Transverse colon (tissue), 4 donors: ENCODE measurements at places on chromosomes 3 and 15. TPM values are rescaled to one million over a fixed set of nuclear protein-coding genes. Genes with fewer than 3 reads are reported as not detected.

GRCh38 chr3:174192471-174192870, 666.7 kb upstream of the NAALADL2 start:
- DNase-seq, result no peak

GRCh38 chr15:76346669-76347481, 10.3 kb downstream of the ISL2 start:
- peak; percentile 38 for DNase-seq

DNA sequence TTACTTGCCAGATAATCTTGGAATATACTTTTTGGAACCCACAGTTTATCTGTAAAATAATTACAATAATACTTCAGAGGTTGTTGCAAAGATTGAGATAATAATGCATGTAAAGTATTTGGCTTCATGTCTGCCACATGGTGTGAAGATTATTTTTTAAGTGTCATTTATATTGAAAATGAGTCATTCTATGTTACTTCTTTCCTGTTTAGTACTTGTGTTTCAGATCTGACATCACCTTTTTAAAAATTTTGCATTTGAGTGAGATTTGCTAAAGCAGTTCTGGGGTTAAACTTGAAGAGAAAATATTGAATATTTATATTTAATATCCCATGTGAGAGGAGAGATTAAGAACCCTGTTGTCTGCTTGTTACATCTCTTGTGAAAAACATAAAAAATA, 31.2 kb downstream of the IQGAP1 start:
- DNase-seq, result no peak

GRCh38 chr3:134711284-134711683, 60.5 kb upstream of the KY start:
- no peak for DNase-seq

- DNase-seq, result no peak
Observed at GRCh38 chr3:148737104-148737530, 39.4 kb downstream of the AGTR1 start.

GRCh38 chr3:134338516-134339261, 35.6 kb downstream of the AMOTL2 start:
- DNase-seq, result no peak

DNA sequence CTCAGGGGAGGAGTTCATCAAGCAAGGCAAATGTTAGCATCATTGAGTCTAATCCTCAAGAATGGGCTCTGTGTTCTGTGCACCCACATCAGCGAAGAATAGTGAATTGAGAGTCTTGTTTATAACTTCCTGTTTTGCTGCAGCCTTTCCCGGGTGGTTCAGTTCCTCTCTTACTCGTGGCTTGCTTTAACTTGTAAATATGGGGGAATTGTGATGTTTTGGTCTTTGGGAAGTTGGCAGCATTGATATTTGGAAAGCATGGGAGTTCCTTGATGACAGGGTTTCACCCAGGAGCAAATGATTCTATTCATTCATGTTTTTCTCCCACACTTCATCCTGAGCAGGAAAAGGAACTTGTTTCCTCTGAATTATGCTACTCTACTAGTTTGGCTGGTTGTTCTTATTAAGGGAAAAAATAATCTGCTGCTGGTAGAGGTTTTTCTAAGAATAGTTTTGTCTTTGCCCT, 40.4 kb downstream of the GPD1L start:
- DNase-seq, result no peak

DNA sequence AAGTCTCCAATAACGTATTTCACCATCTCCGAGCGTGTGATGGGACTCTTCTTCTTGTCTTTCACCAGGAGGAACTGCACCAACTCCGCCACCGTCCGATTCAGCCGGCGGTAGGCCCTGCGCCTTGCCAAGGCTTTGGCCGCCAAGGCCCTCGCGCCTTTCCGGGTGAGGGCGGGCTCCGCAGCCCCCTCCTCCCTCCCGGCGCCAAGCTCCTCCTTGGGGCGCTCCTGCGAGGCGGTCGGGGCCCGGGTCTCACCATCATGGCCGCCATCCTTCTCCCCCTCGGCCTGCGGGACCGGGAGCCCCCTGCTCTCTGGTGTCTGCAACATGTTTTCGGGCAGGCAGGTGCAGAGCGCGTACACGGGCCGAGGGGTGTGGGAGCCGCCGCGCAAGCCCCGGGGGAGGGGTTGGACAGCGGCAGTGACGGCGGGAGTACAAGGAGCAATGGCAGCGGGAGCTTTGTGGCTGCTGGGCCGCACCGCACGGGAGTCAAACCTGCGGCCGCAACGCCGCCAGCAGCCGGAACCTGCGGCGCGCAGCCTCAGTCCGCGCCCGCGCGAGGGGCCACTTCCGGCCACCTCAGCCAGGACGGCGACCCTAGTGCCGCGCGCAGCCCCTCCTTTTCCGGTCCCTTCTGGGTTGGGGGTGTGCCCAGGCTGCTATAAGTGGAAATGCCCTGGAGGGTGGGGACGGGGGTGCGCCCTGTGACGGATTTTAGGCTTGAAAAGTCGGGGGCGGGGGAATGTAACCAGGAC, at the start of gene MAGEF1:
Gene MAGEF1, minus strand, starts transcription at position 572 of the 755 bp plus-strand sequence. Its CDS starts 243 bp downstream, at position 329.
- DNase-seq, result peak; percentile 85

DNA sequence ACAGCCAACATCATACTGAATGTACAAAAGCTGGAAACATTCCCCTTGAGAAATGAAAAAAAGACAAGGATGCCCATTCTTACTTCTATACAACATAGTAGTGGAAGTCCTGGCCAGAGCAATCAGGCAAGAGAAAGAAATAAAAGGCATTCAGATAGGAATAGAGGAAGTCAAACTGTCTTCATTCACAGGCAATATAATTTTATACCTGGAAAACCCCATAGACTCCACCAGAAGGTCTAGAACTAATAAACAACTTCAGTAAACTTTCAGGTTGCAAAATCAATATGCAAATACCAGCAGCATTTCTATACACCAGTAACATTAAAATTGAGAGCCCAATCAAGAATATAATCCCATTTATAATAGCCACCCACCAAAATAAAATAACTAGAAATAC, 27.1 kb upstream of the THSD4 start:
- no peak for DNase-seq

DNA sequence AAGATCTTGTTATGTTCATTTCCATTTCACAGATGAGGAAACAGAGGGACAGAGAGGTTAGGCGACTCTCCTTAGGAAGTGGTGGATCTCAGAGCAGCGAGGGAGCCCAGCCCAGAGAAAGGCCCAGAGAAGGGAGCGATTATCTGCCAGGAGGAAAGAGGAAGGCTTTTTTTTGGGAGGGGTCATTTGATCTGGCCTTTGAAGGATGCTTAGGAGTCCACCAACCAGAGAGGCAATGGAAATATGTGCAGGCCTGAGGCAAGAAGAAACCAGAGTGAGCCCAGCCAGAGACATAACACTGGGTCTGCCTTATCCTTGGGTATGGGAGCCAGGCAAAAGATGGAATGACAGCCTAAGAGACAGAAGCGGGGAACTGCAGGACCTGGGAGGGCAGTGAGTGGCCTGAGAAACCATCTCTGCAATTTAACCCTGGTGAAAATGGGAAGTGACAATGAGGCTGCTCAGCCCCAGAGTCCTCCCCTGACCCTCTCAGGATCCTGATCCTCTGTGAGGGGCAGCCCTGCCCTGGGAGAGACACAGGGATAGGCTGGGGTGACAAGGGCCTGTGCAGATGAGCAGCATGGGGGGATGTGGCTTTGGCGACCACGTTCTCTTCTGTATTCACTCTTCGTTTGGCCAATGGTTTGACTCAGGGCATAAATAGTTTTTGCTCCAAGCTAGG, 163.2 kb downstream of the WNT7A start:
- DNase-seq, result no peak

- DNase-seq, result no peak
Observed at GRCh38 chr3:71309342-71309741, 274.2 kb downstream of the FOXP1 start.

DNA sequence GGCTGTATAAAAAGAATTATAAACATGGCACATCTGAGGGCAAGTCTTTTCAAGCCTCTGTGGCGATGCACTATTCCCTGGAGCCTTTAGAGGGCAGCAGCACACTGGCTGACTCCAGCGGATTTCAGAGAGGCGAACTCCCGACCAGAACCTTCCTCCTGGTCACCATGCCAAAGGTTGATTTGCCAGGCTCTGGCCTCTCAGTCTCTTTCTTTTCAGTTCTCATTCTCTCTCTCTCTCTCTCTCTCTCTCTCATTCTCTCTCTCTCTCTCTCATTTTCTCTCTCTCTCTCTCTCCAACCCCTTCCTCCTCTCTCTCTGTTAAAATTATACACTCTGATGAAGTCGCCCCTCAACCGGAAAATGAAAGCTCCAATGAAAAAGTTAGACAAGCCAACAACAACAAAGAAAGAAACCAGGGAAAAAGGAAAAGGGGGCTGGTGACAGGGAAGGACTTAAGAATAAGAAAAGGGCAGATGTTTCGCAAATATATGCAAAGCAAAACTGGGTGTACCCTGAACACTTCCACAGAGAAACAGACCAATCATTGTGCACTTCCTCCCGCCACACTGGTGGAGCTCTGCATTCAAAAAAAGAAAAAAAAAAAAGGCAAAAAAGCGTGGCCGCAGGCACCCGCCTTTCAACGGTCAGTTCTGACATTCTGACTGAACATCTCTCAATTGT, 90.2 kb downstream of the TIGIT start:
- peak; percentile 77 for DNase-seq

GRCh38 chr15:35696767-35697231, 150.8 kb upstream of the DPH6 start:
- DNase-seq, result no peak

DNA sequence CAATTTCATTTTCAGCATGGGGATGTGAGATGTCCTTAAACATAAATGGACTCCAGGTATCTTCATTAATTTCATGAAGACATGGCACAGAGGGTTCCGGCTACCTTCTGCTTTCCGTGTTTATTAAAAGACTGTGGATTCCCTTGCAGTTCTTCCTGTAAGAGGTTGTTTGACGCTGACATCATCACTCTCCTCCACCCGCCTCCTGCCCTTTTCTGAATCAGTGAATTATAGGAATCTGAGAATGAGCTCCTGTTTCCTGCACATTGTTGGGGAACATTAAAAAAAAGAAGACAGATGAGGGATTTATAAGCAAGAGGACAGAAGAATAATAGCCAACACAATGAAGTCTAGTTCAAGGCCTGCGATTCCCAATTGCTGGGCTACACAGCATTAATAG, 191.3 kb downstream of the LPP start:
- no peak for DNase-seq

- no peak for DNase-seq
Observed at GRCh38 chr15:39025881-39026280, 461.3 kb upstream of the RASGRP1 start.

DNA sequence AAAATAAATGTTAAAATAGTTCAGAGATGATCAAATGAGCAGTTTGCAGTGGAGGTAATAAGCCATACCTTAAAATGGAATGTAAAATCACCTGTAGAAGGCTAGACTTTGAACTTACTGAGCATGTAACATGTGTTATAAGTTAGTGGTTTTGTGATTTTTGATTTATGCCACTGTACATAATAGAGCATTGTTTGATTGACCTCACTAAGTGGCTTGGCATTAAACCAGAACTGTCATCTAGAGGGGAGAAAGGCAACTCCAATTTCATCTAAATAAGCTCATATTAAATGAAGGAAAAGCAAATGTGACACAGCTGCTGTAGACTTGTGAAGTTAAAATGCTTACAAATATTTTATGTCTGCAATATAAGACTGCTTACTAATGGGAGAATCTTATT, 387.9 kb downstream of the ZIC1 start:
- no peak for DNase-seq

GRCh38 chr15:44193651-44194322, 1.3 kb downstream of the FRMD5 start:
- DNase-seq, result no peak

DNA sequence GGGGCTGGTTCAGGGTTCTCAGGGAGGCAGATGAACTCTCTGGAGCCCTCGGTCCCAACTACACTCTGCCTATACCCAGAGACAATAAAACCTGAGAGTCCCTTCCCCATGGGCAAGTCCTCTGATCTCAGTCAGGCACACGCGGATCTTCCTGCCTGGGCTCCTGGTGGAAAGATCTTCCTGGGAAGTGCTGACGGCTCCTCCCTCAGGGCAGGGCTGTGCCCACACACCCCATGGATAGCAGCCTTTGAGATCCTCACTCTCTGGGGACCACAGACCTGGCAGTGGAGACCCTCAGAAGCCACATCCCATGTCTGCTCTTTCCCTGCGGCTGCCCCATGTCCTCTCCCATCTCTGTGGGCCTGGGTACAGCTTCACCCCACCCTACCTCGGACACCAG, 10.4 kb downstream of the SH2D7 start:
- peak; percentile 6 for DNase-seq

DNA sequence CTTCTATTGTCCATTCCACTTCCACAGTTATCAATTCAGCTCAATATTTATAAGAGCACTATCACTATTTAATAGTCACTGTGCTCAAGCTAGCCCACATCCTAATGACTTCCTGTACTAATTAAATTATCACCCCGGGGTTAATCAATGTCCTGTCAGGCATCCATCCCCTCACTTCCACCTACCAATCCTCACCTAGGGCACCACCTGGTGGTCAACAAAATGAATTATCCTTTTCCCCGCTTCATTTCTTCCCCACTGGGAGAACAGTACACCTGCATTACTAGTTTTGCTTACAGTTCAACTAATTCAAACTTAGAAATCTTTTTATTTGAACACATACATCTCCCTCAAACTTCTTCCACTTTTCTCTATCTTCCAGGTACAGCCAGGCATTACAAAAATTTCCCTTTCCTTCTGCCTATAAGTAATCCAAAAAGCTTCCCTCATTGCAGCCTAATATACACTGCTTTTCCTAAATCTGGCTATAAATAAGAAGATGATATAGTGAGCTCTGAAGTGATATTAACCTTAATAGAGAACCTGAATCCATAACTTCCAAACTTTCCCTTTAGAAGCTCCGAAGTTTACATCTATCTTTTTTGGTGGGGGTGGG, 68.5 kb downstream of the TMCC1 start:
- DNase-seq, result peak; percentile 31

- no peak for DNase-seq
Observed at GRCh38 chr3:68878322-68878721, 54.0 kb downstream of the TAFA4 start.

DNA sequence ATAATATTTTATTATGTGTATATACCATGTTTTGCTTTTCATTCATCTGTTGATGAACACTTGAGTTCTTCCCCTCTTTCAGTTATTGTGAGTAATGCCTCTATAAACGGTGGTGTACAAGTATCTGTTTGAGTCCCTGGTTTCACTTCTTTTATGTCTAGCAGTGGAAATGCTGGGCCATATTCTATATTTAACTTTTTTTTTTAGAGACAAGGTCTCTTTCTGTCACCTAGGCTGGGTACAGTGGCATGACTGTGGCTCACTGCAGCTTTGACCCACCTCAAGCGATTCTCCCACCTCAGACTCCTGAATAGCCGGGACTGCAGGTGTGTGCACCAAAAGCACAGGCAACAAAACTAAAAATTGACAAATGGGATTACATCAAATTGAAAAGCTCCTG, 19.9 kb downstream of the GOLM2 start:
- no peak for DNase-seq

GRCh38 chr15:64112073-64112772, 16.4 kb downstream of the SNX1 start:
- DNase-seq, result no peak

GRCh38 chr15:29449136-29449535, 179.5 kb upstream of the NSMCE3 start:
- no peak for DNase-seq

MKRN2OS gene
- not detected for total RNA-seq

ALS2CL gene
- 212 TPM for total RNA-seq

STRC gene
- total RNA-seq, result 0.41 TPM

UPK1B gene
- 0.95 TPM for total RNA-seq

MKRN3 gene
- 3.2 TPM for total RNA-seq

PATL2 gene
- total RNA-seq, result 5.6 TPM

MCF2L2 gene
- 3.7 TPM for total RNA-seq

SLC6A20 gene
- total RNA-seq, result 0.32 TPM

TEX9 gene
- total RNA-seq, result 3.4 TPM

STARD5 gene
- total RNA-seq, result 41.4 TPM

SCAMP2 gene
- total RNA-seq, result 234 TPM

NUDT16 gene
- 48.9 TPM for total RNA-seq

CHRNA3 gene
- 3.5 TPM for total RNA-seq
